ENCODE measurements at places on chromosomes 12 and 14.

DNA sequence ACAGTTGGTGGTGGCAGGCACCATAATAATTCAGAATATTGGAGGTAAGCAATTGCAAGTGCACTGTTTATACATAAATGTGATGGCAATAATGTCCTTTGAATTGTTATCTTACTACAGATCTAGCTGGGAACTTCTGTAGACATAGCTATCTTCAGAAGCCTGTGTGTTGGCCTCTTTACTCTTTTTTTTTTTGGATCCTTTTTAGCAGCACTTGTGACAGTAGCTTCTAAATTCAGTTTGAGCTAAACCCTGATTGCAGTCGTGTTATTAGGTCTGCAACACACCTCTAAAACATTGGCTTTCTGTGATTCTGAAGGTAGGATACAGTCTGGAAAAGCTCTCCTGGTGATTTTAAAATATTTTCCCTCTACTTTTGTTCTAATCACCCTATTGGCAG lies 38.5 kb downstream of the SLC38A6 start:
- no peak for DNase-seq

DNA sequence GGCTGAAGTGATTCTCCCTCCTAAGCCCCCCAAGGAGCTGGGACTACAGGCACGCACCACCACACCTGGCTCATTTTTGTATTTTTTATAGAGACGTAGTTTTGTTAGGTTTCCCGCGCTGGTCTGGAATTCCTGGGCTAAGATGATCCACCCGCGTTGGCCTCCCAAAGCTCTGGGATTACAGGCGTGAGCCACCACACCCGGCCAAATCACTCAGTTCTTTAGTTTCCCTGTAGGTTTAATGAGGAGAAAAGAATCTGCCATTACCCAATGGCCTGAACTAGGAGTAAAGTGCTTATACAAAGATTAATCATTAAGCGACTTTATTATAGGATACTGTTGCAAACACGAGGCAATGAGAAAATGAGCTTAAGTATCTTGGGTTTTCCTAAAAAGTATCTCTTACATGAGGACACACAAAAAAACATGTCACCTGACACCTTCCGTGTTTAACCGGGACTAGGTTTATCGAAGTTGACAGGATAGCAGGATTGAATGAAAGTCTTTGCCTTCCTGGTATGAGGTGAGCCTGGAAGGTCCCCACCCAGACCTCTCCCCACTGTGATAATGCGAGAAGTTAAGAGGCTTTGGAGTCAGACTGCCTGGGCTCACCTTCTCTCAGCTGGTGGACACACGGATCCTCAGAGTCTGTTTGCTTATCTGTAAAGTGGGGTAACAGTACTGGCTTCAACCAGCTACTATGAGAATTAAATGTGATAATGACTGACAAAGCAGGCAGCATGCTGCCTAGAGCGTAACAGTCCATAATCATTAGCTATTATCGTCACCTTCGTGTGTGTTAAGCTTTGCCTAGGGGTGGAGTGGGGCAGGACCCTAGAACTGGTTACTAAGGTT lies 133.5 kb upstream of the KRAS start:
- no peak for DNase-seq

DNA sequence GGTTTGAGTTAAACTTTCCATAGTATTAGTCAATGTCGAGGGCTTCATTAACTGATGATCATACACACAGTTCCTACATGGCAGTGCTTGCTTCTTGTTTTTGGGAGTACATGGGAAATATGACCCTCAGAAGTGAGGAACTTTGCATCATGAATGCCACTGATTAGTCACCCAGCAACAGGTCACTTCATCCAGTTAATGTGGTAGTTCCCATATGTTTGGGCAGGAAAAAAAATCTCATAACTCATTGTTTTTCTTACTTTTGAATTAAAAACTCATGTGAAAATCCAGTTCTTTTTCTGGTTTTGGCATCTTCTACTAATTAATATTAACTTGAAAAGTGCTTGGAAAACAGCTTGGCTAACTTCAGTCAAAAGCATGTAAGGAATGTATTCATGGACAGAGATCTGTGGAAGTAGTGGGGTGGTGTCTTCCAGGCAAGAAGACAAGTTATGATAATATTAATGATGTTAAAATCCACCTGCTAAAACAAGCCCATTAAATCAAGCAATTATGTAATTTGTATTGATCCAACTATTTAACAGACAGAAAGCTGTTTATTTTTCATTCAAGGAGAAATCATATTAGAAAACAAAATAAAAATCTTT lies 309.1 kb upstream of the NAV3 start:
- no peak for DNase-seq

GRCh38 chr14:72603639-72604038 lies 290.3 kb downstream of the DPF3 start:
- DNase-seq = no peak

DNA sequence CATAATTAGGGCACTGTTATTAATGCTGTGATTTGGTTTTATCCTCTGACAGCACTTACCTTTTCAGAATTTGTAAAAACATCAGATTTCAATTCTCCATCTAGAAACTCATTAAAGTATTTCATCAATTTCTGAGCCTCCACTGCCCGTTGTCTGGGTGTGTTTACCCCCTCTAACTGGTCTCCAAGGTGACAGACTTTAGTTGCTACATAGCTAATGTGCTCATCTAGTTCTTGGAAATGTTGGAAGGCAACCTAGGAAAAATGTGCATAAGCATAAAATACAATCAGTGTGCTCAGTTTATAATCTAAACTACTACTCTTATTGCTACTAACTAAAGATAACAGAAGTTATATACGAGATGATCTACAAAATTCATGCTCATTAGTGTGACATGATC lies 24.6 kb downstream of the EXOC5 start:
- DNase-seq = no peak

DNA sequence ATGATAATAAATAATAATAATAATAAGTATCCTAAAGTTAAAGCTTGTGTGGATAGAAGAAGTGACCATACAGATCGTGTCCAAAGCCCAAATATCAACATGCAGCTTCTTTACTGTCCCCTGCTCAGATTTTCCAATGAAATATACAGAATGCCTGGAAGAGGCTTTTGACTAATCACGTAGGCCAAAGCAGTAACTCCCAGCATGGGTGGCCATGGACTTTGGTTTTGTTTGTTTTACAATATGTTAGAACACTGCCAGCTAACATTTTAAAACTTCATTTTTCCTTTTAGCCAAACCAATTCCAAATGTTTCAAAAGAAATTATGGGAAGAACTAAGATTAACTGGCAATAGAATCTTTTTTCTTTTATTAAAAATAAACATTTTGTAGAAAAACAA lies 400.0 kb upstream of the FLRT2 start:
- DNase-seq = no peak

DNA sequence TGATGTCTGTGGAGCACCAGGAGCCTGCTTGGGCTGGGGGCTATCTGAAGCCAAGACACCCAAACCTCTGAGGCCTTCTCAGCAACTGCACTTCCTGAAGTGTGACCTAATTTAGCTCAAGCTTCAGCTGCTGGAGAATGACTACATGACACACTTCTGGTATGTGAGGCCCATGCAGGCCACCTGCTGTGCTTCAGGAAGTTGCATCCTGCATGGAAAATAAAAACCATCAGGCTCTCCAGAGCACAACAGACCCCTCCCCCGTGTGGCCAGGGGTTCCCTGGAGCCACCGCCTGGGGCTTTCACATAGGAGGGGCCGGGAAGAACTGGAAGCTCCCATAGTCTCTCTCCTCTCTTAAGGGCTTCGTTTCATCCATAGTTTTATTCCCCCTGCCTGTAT lies 217.7 kb downstream of the SLC15A4 start:
- no peak for DNase-seq

DNA sequence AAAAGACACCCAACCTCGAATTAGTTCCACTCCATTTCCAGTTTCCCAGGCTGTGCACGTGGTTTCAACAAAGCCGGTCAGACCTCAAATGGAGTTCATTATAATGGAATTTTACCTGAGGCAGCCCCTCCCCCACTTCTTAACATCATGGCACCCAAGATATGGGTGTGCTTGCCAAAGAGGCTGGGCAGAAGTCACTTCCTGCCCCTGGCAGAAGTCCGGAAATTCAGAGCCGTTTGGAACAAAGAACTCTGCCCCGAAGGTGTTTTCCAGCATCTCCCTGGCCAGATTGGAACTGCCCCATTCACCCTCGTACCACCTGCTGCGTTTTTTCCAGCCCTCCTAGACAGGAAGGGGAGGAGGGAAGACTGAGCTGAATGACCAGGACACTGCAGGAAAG lies 8.2 kb downstream of the VDR start:
- DNase-seq = no peak

- no peak for DNase-seq
Measured at GRCh38 chr14:65151609-65151956, 49.3 kb upstream of the MAX start.

DNA sequence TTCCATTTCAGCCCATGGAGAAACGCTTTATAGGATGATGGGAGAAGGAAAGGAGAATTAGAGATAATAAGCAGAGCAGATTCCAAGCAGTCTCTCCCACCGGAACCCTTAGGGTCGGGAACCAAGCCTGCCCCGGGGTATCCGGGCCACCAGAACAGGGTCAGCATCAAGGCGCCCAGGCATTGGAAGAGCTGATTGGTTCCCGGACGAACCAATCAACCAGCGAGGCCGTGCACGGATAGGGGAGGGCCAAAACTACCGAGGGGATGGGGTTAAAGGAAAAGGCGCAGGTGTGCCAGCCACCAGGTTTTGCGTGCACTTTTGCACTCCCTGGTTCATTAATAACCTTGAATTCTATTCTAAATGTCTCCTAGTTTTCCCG lies 1.7 kb downstream of the PPM1H start:
- no peak for DNase-seq

DNA sequence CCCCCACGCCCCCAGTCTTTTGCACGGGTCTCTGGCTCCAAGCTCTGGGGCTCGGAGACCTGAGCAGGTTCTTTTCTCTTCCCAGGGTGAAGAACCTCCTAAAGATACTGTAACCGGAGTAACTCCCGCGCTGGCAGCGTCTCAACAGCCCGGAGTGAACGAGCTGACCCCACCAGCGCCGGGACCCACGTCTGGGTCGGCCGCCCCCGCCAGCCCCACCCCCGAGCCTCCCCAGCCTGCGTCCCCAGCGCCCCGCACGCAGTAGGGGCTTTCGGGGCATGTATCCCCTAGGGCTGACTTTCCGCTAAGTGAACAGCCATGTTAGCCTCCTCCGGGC lies 858 bp downstream of the SLC35F4 start:
- no peak for DNase-seq

GRCh38 chr14:22887260-22887989 lies 4.4 kb downstream of the REM2 start:
- DNase-seq = no peak

DNA sequence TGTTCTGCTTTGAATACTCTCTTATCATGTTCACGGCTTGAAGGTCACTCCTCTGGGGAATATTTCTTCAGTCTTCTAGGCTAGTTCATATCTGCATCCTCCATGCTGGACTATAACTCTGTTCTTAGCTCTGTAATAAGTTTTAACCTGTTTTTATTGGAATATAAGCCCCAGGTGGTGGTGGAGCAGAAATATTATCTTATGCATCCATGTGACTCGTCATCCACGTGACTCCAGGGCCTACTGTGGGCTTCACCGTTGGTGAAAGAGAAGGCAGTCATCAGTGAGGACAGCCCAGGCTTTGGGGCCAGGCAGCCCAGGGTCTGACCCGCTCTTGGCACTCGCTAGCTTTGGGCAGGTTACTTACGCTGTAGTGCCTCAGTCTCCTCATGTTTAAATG lies 87.1 kb downstream of the ETNK1 start:
- no peak for DNase-seq

- no peak for DNase-seq
Measured at GRCh38 chr12:74539765-74540526, 2.3 kb downstream of the ATXN7L3B start.

- DNase-seq = no peak
Measured at GRCh38 chr12:47935184-47935583, 28.2 kb upstream of the TMEM106C start.

DNA sequence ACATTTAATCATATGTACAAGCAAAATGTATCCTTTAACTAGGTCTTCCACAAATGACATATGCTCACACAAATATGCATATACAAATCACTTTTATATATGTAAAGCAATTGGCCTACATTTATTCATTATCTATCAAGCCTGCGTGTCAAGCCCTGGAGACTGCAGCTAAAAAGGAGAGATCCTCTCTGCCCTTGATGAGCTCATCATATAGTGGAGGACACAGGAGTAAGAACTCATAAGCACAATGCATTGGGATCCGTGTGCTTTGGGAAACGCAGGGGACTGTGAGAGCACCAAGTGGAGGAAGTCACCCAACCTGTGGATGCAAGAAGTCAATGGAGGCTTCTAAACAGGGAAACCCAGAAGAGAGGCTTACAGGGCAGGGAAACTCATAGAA lies 735.7 kb downstream of the BCL11B start:
- DNase-seq = no peak

DNA sequence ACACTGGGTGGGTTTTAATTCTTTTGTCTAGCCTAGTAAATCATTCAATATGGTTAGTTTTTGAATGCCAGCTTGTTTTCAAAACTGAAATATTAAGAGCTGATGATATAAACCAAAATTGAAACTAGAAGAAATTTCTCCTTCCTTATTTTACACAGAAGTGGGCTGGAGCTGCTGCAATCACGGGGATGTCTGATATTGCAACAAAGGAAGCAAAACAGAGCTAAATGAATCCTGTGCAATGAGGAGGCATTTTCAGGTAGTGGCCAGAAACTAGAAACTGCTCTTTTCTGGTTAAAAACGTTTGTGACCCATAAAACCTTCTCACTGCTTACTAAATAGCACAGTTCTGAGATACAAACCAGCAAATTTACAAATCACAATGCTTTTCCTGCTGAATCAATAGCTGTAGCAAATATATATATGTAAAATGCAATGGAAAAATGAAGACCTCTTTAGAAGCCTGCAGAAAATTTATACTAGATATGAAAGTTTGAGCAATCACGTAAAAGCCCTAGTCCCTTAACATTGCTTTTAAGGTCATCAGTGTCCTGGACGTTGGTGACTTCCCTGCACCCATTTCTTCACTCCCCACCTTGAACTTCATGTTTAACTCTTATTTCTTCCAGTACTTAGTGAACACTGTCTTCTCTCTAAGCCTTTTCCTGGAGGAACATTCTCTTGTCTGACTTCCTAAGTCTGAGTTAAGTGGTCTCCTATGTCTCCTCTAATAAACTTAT lies 15.9 kb upstream of the LRRK2 start:
- DNase-seq = no peak

DNA sequence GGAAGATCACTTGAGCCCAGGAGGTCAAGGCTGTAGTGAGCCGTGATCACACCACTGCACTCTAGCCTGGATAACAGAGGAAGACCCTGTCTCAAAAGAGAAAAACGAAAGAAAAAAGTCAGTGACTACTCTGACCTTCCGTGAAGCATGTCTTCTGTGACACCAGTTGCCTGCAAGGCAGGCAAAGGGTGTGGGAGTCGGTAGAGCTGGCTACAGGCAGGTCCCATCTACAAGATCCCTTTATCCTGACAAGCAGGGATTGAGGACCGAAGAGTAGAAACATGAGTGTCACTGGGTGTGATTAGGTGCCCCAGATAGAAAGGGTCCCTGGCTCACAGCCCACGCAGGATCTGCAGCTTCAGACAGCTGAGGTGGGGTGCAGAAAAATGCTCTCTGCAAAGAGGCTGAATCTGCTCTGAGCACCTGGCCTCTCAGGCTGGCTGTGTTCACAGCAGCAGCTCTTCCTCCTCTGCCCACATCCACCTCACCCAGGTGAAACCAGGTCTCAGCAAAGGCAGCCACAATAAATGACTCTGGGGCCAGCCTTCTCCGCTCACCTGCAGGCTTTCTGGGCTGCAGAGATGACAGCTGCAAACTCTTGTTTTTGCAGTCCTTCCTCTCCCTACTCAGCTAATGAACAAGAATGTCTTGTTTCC lies 28.6 kb upstream of the HSP90B1 start:
- peak; percentile 7 for DNase-seq

- DNase-seq = no peak
Measured at GRCh38 chr14:34507459-34507858, 32.0 kb downstream of the EAPP start.

Measured in stimulated activated CD4-positive, alpha-beta T cell treated with anti-CD3 and anti-CD28 coated beads, Interleukin-1b, Interleukin-23, amount 100 ng/mL, for 1 hour (primary cell).